ENCODE measurements at places on chromosomes 4 and X.

DNA sequence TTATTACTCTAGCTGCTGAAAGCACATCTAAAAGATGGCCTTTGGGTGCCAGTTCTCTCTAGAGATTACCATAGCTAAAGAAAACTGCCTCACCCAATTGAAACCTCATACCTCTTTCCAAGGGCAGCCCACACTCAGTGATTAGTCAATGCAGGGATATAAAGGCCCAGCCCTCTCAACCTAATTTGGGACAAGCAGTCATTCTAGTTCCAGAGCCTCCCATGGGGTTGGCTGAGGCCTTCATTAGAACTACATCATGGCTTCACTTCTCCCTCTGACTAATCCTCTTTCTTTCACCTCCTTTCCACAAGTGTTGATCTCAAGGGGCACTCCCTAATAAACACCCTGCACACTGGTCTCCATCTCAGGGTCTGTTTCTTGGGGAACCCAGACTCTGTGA, 38.5 kb upstream of the C1GALT1C1 start:
- no peak for DNase-seq

DNA sequence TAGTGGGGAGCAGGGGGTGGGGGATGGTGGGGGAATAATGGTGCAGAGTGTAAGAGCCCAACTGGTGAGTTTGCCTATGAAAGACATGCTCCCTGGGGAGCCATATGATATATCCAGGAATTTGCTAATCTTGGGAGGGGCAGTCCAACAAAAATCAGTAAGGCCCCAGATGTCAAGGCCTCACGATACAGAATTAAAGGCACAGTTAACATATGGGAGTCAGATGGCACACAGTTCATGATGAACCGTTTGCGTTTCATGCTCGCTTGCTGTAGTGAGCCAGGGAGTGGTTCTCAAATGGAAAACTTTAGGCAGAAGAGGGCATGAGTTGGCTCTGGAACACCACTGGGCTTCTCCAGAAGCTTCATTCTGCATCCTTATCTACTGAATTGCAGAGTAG, 33.9 kb upstream of the VCX2 start:
- no peak for DNase-seq

GRCh38 chrX:118975831-118976598, 1.6 kb downstream of the LONRF3 start:
- DNase-seq: no peak

- no peak for DNase-seq
Measured at GRCh38 chr4:68617003-68617698, 41.0 kb upstream of the UGT2B17 start.

- no peak for DNase-seq
Measured at GRCh38 chr4:146029939-146030710, 91.5 kb upstream of the ZNF827 start.

- DNase-seq: no peak
Measured at GRCh38 chr4:39357002-39357401, 9.2 kb downstream of the RFC1 start.

- peak; percentile 69 for DNase-seq
Measured at GRCh38 chrX:154396973-154397887, 947 bp upstream of the RPL10 start.

- DNase-seq: no peak
Measured at GRCh38 chr4:111946800-111947199, 198.5 kb upstream of the FAM241A start.

DNA sequence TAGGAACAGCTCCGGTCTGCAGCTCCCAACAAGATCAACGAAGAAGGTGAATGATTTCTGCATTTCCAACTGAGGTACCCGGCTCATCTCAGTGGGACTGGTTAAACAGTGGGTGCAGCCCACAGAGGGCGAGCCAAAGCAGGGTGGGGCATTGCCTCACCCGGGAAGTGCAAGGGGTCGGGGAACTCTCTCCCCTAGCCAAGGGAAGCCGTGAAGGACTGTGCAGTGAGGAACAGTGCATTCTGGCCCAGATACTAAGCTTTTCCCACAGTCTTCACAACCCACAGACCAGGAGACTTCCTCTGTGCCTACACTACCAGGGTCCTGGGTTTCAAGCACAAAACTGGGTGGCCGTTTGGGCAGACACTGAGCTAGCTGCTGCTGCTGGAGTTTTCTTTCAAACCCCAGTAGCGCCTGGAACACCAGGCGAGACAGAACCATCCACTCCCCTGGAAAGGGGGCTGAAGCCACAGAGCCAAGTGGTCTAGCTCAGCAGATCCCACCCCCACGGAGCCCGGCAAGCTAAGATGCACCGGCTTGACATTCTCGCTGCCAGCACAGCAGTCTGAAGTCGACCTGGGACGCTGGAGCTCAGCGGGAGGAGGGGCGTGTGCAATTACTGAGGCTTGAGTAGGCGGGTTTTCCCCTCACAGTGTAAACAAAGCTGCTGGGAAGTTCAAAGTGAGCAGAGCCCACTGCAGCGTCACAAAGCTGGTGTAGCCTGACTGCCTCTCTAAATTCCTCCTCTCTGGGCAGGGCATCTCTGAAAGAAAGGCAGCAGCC, 84.6 kb downstream of the THOC2 start:
- peak; percentile 28 for DNase-seq

DNA sequence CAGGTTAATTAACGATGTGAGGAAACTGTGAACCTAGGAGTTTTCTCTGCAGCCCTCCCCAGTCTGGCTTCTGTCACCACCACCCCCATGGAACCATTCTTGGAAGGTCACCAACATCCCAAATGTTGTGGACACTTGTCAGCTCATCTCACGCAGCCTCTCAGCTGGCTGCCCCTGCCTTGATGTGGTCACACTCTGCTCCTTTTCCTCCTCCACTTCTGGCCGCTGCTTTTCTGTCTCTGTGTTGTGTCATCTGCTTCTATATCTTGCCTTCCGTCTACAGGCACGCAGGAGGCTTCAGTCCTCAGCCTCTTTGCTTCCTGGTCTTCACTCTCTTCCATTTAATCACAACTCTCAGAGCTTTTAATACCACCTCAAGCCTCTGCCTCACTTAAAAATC, 371.5 kb upstream of the SLIT2 start:
- no peak for DNase-seq

GRCh38 chr4:142975618-142976017, 129.5 kb upstream of the INPP4B start:
- DNase-seq: no peak

- no peak for DNase-seq
Measured at GRCh38 chr4:119570401-119570800, 58.2 kb downstream of the PDE5A start.

DNA sequence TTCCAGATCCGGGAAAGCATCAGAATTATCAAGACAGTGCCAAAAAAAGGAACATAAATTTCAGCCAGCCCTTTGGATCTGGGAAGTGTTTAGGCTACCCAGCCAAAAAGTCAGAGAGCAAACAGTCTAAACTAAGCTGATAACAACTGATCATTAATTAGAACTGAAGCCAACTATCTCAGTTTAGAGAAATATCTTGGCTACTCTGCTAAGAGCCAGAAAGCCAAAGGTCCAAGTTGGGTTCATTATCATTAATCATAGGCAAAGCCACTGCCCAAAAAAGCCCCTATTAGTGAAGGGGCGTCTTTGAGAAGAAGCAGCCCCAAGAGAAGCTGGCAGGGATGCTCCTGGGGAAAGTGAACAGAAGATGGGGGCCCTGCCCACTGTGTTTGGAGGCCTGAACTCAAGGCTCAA, 37.0 kb upstream of the SHISA3 start:
- no peak for DNase-seq

- no peak for DNase-seq
Measured at GRCh38 chr4:76997532-76997931, 48.0 kb downstream of the SEPTIN11 start.

- no peak for DNase-seq
Measured at GRCh38 chr4:109939190-109939589, 26.5 kb downstream of the EGF start.

DNA sequence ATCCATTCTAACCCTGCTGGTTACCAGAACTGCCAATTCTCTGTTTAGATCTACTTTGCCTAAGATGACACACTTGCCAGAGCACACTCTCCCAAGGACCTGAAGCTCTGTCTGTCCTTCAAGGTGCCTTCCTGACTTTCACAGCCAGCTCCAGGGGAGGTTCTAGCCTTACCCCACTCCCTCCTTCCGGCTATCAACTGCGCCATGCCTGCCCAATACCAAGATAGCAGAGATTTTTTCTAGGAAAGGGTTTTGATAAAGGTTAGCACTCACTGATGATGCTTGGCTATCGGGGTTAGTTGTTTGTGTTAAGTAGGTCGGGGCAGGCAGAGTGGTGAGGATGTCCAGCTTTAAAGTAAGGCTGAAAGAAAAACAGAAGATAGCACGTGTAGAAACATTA, 14.3 kb downstream of the ALPK1 start:
- no peak for DNase-seq

- no peak for DNase-seq
Measured at GRCh38 chr4:100682477-100683218, 164.8 kb upstream of the EMCN start.

DNA sequence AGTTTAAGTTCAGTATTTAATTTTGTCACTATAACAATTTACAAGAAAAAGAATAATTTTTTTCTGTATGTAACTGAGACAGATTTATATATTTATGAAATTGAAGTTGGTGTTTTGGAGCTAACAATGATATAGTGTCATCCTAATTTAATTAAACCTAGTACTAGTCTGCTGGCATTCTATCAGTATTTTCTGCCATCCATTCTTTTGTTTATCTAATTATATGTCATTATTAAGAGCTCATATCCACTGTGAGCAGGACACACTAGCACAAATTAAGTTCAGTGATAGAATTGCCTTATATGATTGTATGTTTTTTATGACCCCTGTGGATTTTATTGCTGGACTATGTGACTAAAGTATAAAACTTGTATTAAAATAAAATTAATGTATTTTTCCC, 996.5 kb downstream of the CCSER1 start:
- no peak for DNase-seq

DNA sequence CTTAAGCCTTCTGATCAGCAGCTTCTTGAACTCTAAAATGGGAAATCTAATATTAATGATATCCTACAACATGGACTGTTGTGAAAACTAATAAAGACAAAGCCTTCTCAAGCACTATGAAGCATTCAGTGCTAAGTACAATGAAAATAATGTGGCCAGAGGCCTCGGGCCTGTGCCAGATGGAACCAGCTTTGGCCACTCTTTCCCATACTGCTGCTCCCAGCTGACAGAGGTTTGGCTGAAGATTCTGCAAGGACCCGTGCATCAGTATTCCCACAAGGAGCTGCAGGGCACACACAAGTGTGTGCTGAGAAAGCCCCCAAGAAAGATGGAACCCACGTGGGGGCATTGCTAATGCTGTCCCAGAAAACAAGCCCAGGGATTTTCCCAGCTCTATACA, 60.5 kb upstream of the RPL34 start:
- DNase-seq: no peak

- DNase-seq: no peak
Measured at GRCh38 chr4:3344104-3344503, 51.3 kb downstream of the RGS12 start.

DNA sequence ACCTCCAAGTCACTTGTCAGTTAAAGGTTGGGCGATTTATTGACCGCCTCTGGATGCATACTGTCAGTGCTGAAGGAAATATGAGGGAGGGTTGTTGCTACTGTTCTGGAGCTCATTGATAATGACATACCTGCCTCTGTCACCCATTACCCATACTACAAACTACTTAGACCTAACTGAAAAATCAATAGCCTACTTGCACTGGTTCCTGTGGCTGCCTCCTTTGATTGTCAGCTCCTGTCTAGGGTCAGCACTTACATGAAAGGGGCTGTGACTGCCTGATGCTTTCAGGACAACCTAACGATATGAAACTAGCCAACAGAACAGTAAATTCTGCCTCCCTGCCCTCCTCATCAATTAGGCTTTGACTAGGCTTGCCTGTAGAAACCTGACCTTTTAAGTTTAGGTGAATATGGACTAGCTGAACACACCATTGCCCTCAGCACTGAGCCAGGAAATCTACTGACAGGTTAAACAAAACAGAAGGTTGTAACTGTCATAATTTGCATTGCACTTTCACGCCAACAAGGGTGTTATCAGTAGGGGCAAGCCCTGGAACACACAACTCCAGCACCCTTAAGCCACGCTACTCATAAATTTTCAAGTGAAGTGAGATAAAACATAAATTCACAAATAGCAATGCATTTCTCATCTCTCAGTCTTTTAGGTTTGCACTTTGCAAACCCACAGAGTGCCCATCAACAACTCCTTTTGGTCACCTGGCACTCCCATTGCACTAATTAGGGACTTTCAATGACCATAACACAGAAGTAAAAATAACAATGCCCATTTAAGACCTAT, 9.0 kb upstream of the MAB21L2 start:
- no peak for DNase-seq

DNA sequence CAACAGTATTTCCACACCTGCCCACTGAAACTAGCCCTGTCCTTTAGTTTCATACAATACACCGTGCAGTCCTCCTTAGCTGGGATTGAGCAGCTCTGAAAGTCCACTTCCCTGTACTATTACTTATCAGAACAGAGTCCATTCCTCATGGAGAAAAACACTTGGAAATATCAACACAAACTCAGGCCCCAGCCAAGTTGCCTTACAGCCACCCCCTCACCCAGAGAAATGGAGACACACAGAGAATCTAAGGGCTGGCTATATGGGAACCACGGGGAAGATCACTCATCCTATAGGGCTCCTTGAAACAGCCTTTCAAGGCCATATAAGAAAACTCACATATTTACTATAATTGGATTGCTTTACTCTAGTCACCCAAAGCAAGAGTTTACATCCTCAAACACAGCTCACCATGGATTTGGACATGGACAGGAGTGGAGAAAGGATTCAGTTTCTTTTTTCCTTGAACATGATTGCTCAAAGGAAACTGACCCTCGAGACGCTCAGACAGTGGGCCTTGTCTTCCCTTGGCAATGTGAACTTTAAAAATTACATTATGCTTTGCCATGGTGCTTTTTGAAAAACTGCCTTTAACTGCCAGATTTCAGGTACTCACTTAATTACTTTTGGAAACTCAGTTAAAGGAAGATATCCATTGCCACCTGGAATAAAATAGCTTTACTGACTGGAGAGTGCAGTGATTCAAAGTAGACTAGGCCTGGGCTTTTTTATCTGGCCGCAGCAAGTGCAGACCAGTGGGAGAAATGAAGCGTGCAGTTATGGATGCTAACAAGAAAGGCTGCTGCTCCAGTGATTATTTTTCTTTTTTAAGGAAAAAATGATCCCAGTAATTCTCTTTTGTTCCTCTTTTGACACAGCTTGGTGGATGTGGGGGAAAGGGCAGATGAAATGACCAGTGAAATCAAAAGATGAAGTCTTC, 1.6 kb downstream of the SCARB2 start:
- no peak for DNase-seq

- DNase-seq: no peak
Measured at GRCh38 chrX:133794126-133794525, 191.3 kb downstream of the GPC3 start.

- no peak for DNase-seq
Measured at GRCh38 chr4:6953751-6954380, 44.2 kb downstream of the TBC1D14 start.

GRCh38 chr4:152065545-152065944, 304.7 kb upstream of the GATB start:
- no peak for DNase-seq
